ENCODE measurements at places on chromosomes 16 and 17.

DNA sequence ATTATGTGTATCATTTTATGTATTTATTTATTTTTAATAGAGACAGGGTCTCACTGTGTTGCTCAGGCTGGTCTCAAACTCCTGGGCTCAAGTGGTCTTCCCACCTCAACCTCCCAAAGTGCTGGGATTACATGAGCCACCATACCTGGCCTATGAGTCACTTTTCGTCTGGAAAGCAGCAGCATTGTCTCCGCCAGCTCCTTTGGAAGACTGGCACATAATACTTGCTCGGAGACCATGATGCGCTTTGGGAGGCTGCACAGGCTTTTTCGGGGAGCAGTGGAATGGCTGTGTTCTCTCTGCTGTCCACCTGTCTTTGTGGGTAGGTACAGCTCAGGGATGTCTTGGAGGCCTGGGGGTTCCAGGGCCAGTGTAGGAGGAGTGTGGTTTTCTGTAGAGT, 102.2 kb downstream of the AATF start:
- no peak for DNase-seq

DNA sequence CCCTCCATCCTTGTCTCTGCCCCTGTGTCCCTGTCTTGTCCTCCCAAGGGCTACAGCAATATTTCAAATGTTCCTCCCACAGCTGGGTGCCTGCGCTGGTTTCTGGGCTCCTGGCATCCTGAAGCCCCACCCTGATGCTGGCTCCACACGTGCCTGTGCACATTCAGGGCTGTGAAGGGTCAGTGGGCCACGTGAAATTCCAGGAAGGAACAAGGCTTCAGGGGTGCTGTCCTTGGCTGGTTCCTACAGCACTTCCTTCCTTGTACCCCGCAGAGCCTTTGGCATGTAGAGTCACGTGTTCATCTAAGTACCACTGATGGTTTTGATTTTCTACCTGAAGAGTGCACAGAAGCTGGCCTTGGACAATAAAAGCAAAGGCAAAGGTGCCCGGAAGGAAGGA, 57.7 kb upstream of the NLK start:
- DNase-seq: no peak

DNA sequence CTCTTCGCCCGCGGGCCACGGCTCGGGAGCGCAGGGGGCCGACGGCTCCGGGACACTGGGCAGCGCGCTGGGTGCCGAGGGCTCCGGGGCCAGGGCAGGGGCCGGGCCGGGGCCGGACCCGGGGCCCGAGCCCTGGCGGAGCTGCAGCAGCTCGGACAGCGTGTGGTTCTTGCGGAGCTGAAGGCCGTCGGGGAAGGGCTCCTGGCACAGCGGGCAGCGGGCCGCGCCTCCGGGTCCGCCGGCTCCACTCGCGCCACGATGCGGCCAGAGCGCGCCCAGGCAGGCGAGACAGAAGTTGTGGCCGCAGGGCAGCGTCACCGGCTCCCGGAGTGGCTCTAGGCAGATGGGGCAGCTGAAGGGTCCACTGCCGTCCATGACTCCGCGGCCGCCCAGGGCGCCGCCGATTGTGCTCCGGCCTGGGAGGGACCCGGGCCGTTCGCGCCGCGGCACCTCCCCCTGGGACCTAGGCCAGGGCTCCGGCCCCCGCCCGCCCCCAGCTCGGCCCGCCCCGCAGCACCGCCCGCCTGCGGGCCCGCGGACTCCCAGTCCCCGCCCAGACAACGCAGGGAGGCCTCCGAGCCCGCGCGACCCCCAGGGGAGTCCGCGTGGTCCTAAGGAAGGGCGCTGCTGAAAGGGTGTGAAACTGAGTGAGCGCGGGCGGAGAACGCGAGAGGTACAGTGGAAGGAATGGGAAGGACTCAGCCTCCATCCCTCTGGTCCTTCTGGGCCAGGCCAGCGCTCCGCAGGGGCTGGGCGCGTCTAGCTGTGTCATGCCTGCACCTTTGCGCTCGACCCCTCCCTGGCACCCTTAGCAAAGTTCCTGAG, at the start of gene TRIM47:
TRIM47 (minus strand) TSS at position 408 of the 825 bp plus-strand sequence; CDS start at position 375, 33 bp downstream.
- no peak for DNase-seq

DNA sequence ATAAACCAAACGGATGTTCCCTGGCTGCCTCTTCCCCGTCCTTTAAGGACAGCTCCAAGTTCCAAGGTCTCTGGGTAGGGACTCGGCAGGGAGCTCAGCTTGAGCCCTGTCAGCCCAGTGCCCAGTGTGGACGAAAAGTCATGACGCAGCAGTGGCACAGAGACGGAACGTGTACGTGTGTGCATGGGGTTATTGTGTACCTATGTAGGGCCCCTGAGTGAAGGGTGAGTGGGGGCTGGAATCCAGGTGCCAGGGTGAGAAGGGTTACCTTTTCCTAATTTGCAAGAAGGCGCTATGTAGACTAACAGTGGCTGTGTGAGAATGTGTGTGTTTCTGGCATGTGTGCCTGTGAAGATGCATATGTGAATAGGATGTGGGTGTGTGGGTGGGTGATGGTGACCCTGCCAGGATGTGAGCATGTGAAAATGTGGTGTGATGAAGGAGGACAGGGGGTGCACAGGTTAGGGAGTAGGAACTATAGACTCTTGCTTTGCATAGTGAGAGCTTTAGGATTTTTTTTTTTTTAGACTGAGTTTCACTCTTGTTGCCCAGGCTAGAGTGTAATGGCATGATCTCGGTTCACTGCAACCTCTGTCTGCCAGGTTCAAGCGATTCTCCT, 6.0 kb downstream of the SCN4A start:
- DNase-seq: no peak

GRCh38 chr17:9371019-9371418, 204.6 kb downstream of the STX8 start:
- no peak for DNase-seq

- DNase-seq: no peak
Measured at GRCh38 chr16:55832425-55832772, 497 bp downstream of the CES1 start.

GRCh38 chr16:66272461-66272860, 94.0 kb upstream of the CDH5 start:
- no peak for DNase-seq

GRCh38 chr16:16778332-16778731, 399.4 kb downstream of the NPIPA7 start:
- DNase-seq: no peak

DNA sequence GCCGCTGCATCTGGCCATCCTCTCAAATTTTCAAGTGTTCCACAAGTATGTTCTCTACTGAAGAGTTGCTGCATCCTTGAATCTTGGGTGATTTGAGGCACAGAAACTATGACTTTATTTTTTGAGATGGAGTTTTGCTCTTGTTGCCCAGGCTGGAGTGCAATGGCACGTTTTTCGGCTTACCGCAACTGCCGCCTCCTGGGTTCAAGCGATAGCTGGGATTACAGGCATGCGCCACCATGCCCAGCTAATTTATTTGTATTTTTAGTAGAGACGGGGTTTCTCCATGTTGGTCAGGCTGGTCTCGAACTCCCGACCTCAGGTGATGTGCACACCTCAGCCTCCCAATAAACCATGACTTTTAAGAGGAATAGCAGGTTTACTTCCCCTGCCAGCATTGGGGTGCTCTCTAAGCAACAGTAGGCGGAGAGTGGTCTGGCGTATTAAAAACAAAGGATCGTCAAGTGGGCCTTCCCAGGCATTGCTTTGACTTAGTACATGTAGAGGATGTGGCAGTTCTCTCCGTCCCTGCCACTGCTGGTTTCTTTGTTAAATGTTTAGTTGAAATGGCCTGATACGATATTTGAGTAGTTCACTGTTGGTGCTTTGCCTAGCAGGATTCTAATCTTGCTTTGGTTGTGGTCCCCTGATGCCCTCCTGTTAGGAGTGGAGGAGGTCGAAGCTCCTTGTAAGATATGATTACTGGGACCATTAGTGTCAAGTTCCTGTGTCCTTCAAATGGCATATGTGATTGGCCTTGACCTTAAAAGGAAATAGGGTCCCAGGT, 9.5 kb downstream of the PYCARD start:
- DNase-seq: no peak

GRCh38 chr17:11909348-11909747, 87.9 kb downstream of the ZNF18 start:
- no peak for DNase-seq

DNA sequence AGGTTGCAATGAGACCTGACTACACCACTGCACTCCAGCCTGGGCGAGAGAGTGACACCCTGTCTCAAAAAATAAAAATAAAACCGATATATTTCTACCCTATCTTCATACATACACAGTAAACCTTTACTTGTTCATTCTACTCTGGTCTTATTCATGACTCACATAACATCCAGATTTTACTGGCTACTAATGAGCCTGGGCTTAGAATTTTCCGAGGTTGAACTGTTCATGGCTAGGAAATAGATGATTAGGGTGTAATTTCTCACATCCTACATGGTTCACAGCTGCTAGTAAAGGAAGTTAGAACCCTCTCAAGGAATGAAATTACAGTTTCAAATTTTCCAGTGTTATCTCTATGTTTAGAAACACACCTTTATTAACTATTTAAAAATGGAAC, 14.7 kb downstream of the GSPT1 start:
- DNase-seq: no peak

DNA sequence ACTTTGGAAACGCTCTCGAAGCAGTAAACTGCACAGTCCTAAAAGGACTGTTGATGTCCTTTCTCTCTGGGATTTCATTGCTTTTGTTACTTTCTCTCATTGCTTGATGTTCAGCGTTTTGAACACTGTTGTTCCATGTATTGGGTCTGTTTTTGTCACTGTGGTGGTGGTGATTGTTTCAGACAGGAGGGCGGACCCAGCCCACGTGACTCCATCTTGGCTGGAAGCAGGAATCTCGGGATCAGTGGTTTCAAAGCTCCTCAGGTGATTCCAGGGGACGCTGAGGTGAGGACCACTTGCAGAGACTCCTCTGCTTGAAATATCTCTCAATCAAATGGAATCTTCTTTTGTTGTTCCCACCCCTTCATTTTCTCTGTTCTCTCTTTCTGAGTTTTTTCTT, 18.3 kb downstream of the C16orf54 start:
- DNase-seq: no peak

DNA sequence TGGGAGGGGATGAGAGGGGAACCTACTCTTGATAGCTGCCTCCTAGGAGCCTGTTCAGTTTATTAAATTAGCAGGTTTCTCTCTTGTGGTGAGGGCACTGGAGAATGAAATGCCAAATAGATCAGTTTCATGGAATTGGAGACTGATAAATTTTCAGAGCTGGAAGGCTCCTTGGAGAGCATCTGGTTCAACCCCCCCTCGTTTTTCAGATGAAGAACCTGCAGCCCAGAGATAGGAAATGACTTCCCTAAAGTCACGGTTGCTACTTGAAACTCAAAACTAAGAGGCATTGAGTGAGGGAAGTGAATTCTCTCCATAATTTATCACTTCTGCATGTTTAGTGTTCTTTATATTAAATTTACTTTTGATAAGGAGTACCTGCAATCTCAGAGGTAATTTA, 366.0 kb upstream of the CCL2 start:
- DNase-seq: no peak

- no peak for DNase-seq
Measured at GRCh38 chr17:13302983-13303382, 285.2 kb upstream of the ELAC2 start.
